Stimulated activated CD4-positive, alpha-beta T cell treated with anti-CD3 and anti-CD28 coated beads, Interleukin-4, amount 100 ng/mL, for 48 hours (primary cell): ENCODE measurements at places on chromosomes 5 and 9.

DNA sequence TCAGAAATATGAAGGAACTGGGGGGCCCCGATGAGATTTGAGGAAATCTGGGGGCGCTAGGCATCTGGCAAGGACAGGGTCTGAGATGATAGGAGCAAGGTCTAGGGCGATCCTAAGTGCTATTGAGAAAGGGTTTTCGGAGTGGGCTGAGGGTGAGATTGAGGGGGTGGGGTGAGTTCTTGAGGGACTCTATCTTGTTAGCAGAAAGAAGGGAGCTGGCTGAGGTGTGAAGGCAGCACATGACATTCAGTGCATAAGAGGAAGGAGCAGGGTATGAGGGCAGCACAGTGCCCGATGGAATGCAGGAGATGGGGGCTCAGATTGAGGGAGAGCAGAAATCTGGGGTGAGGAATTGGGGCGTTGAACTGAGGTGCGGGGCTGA is 640 bp downstream of the TRIM32 start:
- no peak for DNase-seq

DNA sequence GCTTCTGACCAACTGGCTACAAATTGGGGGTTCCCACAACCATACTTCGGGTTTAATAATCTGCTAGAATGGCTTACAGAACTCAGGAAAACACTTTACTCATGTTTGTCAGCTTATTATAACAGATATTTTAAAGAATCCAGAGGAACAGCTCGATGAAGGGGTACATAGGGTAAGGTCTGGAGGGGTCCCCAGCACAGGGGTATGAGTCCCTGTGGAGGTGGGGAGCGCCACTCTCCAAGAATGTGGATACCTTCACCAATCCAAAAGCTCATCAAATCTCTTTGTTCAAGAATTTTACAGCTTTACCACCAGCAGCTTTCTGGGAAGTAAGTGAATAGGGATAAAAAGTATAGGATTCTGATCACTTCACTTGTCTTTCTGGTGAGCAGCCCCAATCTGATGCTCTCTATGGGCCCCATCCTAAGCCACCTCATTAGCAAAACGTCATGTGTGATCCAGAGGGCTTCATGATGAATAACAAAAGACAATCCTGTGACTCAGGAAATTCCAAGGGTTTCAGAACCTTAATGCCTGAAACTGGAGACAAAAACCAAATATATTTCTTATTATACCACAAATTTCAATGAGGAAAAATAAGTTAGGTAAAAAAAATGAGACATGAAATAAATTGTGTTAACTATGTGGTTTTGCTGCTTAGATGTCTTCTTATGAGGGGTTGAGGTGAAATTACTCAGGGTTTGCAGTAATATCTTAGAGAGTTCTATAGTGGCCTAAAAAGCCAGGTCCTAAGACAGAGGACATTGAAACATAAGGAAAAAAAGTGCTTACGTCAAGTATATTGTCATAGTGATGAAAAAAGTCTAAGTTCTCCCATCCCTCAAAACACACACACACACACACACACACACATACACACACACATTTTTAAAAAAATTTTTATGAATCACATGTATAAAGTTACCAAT is 290.5 kb downstream of the ANXA1 start:
- no peak for DNase-seq

GRCh38 chr5:178544166-178544834 is 45.9 kb downstream of the COL23A1 start:
- no peak for DNase-seq

GRCh38 chr5:135095052-135095715 is 61.2 kb upstream of the PITX1 start:
- no peak for DNase-seq

DNA sequence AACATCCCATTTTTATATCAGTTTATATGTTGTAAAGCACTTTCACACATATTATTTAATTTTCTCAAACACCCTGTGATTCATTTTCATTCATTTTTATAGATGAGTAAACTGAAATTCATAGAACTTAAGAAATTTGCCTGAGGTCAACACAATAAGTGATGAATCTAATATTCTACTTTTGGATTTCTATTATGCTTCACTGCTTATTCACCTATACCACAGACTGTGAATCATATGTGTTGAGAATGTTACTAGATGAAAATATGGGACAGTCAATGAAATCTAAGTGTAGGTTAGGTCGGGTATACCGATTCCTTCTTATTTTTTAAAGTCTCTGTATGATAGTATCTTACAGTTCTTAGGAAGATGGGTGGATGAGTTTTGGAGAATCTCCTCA is 24.8 kb downstream of the CDC37L1 start:
- DNase-seq = no peak

DNA sequence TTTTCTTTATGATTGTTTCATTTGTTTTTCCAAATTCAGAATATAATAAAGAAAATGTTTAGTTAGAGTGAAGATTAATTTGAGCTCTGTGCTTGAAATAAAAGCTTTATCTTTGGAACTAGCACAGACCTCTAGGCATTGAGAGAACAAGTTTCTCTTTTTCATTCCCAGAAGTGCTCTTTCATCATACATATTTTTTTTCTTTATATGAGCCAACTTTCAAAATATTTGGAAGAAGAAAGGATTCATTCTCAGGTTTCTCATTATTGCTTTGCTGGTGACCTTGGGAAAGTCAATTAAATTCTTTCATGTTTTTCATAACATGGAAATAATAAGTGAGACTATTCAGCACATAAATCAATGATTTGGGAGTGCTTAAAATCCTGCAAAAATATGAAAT is 16.8 kb downstream of the CTXN3 start:
- no peak for DNase-seq

DNA sequence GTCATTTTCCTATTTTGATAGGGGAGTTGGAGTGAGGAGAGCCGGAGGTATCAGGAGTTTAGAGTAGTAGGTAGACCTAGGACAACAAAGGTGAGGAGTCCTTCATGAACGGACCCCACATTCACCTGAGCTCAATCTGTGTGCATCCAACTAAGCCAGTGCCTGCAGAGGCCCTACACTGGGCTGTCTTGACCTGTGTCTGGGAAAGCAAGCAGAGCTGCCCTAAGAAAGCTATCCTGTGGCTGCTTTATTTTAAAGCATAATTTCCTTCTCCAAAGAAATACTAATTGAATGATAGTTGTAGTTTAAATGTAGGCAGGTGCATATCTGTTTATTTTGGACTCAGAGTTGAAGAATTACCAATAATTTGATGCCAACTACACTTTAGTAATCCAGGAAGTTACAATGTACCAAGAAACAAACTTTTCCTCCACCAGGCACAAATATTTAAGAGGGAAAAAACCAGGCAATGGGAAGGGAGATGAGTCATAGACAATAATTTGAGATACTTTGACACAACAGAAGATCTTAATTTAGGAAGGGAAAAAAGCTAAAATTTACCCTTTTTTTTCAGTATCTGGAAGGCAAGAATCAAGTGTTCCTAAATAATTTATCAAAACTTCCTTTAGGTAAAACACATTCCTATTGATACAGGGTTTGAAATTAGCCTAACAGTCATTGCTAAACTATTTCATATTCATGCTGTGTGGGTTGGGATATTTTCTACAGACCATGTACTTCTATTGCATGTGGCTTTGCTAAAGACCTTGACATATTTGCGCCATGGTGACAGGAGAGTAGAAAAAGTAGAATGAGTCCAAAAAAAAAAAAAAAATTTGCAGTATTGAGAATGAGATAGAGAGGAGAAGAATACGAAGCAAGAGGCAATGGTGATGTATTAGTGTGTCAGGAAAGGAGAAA is 376.6 kb upstream of the TUSC1 start:
- DNase-seq = no peak

GRCh38 chr5:134566741-134567221 is 41.3 kb downstream of the JADE2 start:
- no peak for DNase-seq

- DNase-seq = no peak
Measured at GRCh38 chr9:15824310-15824709, 271.5 kb downstream of the CCDC171 start.

DNA sequence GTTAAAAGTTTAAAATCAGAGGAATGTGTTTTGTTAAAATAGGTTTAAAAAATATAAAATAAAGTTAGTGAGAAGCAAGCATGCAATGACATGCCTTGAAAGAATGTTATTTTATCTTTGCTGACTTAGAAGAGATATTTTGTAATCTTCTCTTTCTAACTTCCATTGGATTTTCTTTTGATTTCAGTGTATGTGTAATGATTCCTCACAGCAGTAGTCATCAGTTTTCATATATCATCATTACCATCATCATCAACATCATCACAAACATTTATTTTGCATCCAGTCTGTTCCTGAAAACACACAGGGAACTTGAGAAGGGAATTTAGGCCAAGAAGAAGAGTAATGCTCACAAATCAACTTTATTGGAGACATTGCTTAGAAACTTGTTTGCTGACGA is 699.6 kb downstream of the TAF11L14 start:
- DNase-seq = no peak

GRCh38 chr9:672851-673250 is 168.6 kb upstream of the DMRT1 start:
- DNase-seq = no peak

GRCh38 chr9:134408939-134409737 is 82.9 kb downstream of the RXRA start:
- no peak for DNase-seq

- DNase-seq = no peak
Measured at GRCh38 chr5:78889369-78890140, 95.6 kb downstream of the ARSB start.

GRCh38 chr5:180009581-180009980 is 62.0 kb downstream of the RNF130 start:
- no peak for DNase-seq

DNA sequence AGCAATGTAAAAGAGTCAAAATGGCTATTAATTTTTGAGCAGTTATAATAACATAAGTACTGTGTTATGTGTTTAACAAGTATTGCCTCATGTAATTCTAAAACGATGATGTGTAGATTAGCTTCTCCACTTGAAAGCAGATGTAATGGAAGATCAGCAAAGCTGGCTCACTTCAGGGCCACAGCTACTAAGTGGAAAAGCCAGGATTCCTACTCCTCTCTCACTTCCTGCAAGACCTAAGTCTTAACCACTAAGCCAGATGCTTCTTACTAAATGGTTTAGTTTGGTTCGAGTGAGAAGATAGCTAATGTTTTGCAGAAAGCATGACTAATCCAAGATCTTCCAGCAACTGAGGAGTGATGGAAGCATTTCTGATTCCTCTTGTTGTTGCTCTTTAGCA is 15.7 kb upstream of the TNC start:
- no peak for DNase-seq

- no peak for DNase-seq
Measured at GRCh38 chr5:139131465-139131864, 66.7 kb downstream of the SIL1 start.

DNA sequence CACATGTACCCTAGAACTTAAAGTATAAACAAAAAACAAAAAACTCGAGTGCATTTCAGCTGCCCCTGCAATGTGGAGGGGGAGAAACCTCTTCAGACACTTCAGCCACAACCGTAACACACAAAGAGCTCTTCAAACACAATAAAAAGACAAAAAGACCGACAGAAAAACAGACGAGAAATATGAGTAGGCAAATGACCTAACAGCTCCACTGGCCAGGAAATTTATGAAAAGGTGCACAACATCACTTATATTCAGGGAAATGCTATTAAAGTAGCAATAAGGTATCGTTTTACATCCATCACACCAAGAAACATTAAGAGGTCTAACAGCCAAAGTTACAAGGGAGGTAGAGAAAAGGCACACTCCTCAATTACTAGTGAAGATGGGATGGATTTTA is 6.2 kb downstream of the ZBED3 start:
- DNase-seq = no peak

- no peak for DNase-seq
Measured at GRCh38 chr9:131690941-131691573, 48.8 kb downstream of the RAPGEF1 start.

DNA sequence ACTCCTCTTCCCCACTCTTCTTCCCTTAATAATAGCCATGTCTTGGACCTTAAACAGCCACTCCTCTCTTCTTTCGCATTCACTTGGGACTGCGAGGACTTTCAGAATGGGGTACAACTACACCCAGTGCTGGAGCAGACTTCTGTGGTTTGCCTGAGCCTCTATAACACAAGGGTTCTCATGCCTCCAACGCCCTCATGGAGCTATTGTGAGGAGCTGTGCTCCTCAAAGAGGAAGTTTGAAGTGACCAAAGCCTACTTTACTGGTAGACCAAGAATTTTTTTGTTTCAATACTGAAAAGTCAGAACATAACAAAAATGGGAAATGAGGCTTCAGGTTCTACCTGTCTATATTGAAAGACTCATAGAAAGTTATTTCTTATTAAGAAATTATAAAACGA is 316.4 kb downstream of the PIK3R1 start:
- no peak for DNase-seq

- DNase-seq = no peak
Measured at GRCh38 chr9:135243201-135244190, 156.0 kb downstream of the OLFM1 start.

GRCh38 chr5:9046756-9047481 is 499.0 kb downstream of the SEMA5A start:
- no peak for DNase-seq

- DNase-seq = no peak
Measured at GRCh38 chr9:108265065-108265464, 590.7 kb downstream of the ACTL7B start.

DNA sequence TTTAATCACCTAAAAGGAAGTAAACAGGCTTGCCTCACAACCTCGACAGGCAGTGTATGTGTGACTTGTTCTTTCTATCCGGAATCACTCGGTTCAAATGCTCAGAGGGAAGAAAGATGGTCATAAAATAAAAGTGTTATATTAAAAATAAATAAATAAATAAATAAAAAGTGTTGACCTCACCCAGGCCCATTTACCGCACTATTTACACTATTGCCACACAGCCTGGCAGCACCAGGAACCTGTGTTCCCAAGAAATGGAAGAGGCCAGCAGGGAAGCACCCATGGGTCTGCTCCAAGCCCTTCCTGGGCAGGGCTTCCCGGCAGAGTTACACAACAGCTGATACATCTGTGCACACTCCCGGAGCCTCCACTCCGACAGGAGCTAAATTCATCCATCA is 127.9 kb downstream of the EFNA5 start:
- no peak for DNase-seq

DNA sequence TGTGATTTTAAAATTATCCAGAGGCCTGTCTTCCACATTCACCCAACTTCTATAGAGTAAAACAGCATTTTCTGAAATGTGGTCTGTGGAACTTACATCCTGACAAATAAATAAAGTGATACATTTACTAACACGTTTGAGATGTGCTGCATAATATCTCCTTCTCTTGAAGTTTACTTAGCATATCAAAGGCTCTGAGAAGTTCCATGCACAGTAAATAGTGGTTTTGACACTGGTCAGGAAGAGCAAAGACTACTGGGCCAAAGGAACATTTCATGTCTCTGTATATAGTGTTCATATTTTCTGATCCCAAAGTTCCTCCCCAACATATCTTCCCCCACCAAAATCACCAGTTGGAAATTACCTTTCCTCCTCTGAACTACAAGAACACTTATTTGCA is 30.5 kb upstream of the TARS1 start:
- no peak for DNase-seq

GRCh38 chr9:86298873-86299272 is 16.5 kb upstream of the ISCA1 start:
- no peak for DNase-seq

DNA sequence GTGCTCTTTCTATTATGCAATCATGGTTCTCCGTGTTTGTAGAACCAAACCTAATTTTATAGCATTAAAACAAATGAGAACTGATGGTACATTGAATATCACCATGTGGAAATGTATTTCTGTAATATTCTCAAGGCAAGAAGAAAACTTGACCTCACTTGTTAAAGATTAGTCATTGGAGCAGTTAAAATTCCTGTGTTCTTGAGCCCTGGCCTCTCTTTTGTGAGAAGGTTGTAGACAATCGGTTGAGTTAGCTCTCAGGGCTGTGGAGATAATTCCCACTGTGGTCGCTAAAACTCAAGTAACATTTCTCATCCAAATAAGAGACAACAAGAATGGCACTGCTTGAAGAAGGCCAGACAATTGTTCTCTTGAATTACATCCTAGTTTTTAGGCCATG is 216.0 kb upstream of the KLF4 start:
- no peak for DNase-seq
